HT-29 (cell line): ENCODE measurements at places on chromosomes 2 and 18.

GRCh38 chr2:13536941-13537340 is 820.2 kb downstream of the TRIB2 start:
- DNase-seq: no peak

DNA sequence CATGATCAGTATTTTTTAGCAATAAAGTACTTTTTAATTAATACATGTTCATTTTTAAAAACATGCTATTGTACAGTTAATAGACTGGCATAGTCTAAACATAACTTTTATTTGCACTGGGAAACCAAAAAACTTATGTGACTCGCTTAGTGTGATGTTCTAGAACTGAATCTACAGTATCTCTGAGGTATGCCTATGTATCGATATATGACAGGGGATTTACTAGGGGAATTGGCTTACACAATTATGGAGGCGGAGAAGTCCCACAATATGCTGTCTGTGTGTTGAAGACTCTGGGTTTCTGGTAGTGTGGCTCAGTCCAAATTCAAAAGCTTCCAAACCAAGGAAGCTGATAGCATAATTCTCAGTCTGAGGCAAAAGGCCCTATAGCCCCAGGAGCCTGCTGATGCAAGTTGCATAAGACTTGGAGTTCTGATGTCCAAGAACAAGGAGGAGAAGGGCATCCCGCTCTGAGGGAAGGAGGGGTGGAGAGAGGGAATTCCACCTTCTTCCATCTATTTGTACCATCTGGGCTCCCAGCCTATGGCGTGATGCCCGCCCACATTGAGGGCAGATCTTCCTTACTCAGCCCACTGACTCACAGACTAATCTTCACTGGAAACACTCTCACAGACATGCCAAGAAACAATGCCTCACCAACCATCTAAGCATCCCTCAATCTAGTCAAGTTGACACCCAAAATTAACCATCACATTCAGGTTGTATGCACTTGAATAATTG is 27.5 kb downstream of the ZNF638 start:
- no peak for DNase-seq

- DNase-seq: no peak
Measured at GRCh38 chr18:21451851-21452250, 148.7 kb downstream of the ESCO1 start.

DNA sequence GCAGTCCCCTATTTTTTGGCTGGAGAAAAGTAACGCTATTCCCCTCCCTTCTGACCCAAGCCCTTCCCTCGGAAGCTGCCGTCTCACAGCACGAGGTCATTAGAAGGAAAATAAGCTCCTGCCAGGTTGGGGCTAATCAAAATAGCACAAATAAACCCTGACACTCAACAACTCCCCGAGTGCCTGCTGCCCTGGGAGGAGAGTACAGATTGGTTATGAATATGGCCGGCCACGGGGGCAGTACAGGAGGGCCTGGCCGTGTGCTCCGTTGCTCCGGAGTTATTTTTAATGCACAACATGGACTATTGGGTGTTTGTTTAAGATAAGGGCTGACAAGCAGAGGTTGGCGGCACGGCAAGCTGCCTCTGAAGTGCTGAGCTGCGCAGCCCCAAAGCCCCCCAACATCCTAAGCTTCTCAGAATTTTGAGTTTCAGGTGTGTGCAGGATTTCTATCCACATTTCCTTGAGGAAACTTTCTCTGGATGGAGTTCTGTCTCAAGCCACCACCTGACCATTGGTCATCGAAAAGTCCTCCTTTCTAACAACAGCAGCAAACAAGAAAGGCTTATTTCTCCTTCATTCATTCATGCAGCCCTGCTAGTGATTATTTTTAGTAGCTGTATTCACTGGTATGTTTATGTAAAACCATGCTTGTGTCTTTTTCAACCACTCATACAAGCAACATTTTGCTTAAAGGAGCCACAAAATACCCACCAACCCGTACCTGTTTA is 58.7 kb downstream of the PAX3 start:
- no peak for DNase-seq

GRCh38 chr2:9375857-9376428 is 47.4 kb downstream of the ITGB1BP1 start:
- no peak for DNase-seq

DNA sequence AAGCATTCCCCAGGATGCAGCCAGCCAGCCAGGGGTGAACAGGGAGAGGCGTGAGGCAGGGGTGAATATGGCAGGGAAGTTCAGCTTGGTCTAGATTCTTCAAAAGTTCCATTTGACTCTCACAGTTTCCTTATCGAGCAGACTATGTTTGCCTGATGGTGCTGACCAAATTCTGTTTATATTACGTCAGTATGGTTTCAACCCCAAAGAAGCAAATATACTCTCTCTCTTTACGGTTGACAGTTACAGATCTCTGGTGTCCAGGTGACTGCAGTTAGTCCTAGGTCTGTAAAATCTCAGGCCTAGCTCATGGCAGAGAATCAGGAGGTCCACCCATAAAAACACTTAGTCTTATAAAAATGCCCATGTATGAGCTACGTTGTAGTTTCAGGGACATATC is 38.3 kb upstream of the DNMT3A start:
- no peak for DNase-seq

DNA sequence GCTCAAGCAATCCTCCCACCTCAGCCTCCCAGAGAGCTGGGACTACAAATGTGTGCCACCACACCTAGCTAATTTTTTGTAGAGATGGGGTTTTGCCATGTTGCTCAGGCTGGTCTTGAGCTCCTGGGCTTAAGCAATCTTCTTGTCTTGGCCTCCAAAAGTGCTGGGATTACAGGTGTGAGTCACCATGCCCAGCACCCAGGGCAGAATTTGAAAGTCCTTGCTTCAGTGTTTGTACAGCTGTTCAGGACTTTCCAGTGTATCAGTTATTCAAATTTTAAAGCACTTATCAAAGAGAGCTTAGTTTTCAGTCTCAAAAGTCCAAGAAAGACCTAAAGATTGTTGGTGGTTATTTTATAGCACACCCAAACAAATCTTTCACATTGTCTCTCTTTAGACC is 43.6 kb upstream of the VPS54 start:
- DNase-seq: no peak

GRCh38 chr2:10297959-10298531 is 4.7 kb upstream of the HPCAL1 start:
- no peak for DNase-seq

- no peak for DNase-seq
Measured at GRCh38 chr2:134198006-134198634, 55.8 kb upstream of the MGAT5 start.

DNA sequence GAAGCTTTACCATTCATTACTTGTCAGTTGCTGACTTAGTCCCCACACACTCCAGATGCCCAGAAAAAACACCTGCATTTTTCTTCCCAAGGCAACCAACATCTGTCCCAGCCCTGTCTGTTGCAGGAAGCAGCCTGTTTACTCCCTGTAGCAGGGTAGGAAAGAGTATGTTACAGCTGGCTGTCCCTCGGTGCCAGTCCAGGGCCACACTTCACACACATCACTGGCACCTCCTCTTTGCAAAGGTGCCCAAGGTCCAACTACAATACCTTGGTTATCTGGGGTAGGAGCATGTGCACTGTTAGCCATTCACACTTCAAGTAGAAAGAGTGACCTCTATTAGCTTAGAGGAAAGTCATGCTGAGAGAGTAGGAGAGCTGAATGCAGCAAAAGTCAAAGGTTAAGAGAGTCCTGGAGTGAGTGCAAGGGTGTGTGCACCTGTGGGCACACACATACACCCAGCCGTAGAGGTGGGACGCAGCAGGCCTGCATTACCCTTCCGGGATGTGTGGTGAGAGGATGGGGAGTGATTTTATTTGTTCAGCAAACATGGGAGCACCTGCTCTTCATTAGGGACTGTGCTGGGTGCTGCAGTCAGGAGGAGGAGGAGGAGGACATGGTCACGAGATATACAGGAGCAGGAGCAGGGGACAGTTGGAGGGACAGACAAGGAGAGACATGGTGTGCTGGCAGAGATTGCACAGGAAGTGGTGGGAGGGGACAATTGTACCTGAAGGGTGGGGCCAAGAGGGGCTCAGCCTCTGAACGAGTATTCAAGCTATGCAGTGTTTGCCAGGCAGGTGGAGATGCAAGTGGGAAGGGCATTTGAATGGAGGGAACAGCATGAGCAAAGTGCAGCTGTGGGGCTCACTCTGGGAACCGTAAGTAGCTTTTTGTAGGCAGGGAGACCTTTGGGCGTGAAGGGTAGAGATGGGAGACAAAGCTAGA is 69.8 kb downstream of the TSN start:
- no peak for DNase-seq

DNA sequence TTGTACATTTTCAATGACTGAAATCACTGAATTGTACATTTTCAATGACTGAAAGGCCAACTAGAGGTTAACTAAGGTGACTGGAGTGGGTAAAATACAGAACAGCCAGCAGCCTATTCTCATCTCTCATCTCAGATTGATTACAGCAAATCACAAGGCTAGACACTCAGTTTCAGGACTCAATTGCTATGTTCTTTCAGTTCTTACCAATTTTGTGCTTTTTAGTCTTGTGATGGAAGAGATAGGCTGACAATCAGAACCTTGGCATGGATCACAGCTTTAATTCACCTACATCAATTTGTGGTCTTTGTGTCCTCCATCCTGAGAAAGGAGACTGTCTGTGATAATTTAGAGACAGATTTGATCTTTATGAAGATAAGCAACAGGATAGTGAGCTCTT is 124.7 kb downstream of the GULP1 start:
- no peak for DNase-seq

DNA sequence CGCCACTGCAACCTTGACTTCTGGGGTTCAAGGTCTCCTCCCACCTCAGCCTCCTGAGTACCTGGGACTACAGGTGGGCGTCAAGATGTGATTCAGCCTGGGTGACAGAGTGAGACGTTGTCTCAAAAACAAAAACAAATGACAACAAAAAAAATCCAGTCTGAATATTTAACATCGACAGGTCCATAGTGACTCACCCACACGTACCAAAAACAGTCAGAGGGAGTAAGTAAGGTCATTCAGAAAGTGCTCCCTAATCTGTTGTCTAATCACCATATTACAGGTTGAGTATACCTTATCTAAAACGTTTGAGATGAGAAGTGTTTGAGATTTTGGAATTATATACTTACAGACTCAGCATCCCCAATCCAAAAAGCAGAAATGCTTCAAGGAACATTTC is 24.4 kb downstream of the SAP130 start:
- DNase-seq: no peak

DNA sequence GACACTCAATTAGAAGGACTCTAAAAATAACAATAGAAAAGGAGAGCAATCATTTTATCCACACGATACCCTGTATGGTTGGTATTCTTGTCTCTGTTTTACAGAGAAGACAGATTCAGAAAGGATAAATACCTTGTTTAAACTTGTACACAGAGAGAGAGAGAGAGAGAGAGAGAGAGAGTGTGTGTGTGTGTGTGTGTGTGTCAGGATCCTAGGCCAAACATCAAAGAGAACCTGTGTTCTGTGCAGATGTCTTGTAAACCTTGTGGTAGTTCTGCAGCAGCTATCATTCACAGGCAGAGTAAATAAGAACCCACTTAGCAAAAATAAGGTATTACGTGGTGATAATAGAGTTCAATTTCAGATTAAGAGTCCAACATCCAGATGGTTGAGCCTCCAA is 4.3 kb upstream of the CRIM1 start:
- DNase-seq: no peak

- no peak for DNase-seq
Measured at GRCh38 chr2:1238598-1239138, 174.6 kb upstream of the TPO start.

DNA sequence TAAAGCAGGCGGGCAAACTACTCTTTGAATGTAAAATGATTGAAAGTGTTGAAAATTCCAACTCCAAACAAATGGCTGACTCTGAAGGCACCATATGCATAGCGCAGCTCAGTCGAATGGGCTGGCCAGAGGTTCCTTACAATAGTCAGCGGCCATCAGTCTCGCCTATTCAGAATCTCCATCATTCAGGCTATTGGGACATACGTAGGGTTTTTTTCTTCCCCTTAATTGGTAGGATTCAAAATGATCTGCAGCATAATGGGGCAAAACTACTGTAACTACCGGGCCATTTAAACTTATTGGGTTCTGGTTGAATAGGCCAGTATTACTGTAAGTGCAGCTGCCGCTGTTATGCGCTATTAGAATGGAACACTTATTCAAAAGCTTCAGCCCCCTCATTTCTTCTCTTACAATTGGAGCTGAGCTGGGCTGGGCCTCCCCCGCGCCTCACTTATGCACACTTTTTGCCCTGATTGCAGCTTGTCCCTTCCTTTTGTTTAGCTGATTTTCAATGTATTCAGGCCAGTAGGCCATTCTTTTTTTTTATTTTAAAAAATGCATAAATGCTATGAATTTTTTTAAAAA is 40.4 kb downstream of the SLC9A4 start:
- no peak for DNase-seq

DNA sequence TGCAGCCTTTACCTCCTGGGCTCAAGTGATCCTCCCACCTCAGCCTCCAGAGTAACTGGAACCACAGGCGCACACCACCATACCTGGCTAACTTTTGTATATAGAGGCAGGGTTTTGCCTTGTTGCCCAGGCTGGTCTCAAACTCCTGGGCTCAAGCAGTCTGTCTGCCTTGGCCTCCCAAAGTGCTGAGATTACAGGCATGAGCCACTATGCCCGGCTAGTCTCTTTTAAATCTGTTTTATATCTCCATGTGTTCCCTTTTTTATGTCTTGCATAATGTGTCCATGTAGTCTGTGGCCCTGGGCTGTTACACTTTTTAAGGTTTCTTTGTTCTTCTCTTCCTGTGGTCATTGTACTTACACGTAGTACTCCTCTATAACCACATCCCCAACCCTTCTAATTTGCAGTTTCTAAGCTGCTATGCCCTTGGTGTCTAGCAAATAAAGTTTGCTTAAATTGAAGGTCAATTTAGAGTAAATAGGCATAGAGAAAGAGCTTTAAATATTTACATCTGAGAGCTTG is 168.2 kb downstream of the MCFD2 start:
- DNase-seq: no peak

DNA sequence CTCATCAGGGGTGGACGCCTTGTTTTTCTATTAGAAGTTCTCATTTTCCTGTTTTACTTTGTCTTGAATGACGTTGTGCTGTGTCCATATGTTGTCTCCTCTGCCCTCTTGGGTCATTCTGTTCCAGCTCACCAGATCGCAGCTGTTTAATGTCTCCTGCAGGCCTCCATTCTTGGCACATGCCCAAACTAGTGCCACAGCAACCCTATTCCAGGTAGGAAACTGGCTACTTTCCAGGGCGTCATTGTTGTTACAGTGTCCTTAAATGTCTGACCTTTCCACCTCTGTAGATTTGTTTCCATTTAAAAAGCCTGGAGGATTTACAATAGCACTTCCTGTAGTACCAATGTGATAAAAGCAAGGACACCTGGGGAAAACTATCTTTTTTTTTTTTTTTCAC is 500.7 kb downstream of the METTL4 start:
- peak; percentile 51 for DNase-seq

- DNase-seq: no peak
Measured at GRCh38 chr2:71317060-71317459, 14.5 kb upstream of the ZNF638 start.
